ENCODE measurements at places on chromosomes 11 and 22.
A peak's percentile ranks its signal among the peaks of the same experiment; 100 is the strongest.

DNA sequence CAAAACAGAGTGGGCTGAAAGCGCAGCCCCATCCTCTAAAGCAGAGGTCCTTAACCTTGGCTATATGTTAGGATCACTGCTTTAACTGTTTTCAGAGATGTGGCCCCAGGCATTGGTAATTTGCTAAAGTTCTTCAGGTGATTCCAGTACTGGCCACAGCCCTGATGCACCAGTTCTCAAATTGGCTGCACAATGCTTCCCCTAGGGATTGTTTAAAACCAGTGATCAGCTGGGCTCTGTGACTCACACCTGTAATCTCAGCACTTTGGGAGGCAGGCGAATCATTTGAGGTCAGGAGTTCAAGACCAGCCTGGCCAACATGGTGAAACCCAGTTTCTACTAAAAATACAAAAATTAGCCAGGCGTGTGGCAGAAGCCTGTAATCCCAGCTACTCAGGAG, 8.4 kb upstream of the IRAG1 start:
- no peak for DNase-seq

- no peak for DNase-seq
Measured at GRCh38 chr11:9672288-9672916, 8.5 kb downstream of the SWAP70 start.

GRCh38 chr11:65672180-65672860, 9.6 kb upstream of the RELA start:
- no peak for DNase-seq

DNA sequence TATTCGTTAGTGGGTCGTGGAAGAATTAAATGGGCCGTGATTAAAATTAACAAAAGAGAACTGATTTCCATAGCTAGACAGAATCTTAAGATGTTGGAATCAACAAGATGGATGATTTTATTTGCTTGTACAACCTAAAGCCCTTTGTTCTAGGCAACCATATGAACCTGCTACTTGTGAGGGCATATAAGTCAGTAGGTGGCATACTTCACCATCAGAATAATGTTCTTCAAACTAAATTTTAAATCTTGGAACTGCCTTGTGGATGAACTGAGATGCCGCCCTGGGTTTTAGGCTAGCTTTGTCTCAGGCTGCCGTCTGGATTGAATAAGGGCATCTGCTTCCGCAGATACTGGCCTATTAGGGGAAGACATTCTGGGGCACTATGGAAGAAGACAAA, 40.9 kb downstream of the CSRP3 start:
- peak; percentile 49 for DNase-seq

- DNase-seq: no peak
Measured at GRCh38 chr22:45632791-45633515, 38.7 kb upstream of the ATXN10 start.

DNA sequence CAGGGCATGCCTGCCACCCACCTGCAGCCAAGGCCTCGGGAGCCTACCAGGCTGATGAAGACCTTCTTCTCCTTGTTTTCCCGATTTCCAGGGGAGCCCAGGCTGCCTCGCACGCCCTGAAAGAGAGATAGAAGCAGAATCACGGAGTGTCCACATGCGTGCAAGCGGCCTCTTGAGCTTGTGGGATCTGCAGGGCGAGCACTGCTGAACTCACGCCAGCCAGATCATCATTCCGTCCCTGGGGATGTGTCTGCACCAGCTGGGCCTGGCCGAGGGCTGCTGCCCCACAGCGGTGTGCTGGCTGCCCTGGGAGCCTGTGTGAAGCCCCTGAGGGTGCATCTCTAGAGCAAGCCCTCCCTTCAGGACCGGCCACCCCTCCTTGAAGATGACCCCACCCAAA, 17.9 kb downstream of the USH1C start:
- no peak for DNase-seq

- DNase-seq: no peak
Measured at GRCh38 chr11:3173795-3174194, 8.7 kb upstream of the OSBPL5 start.

DNA sequence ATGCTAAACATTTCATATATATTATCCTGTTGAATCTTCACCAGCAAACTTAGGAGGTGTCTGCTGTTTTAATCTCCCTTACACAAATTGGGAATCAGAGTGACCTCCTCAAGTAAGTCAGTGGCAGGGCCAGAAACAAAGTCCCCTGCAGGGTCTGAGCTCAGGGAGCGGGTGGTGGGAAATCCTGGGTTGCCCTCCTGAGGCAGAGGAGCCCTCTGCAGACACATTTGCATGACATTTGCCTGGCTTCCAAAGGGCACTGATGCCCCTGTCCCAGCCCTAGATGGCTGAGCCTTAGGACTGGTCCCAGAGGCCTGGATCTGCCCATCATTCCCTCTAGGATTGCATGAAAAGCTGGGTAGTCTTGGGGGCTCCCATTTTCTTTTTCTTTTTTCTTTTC, 2.1 kb upstream of the INPP5J start:
- no peak for DNase-seq

GRCh38 chr22:44445731-44446130, 52.3 kb downstream of the RTL6 start:
- DNase-seq: no peak

DNA sequence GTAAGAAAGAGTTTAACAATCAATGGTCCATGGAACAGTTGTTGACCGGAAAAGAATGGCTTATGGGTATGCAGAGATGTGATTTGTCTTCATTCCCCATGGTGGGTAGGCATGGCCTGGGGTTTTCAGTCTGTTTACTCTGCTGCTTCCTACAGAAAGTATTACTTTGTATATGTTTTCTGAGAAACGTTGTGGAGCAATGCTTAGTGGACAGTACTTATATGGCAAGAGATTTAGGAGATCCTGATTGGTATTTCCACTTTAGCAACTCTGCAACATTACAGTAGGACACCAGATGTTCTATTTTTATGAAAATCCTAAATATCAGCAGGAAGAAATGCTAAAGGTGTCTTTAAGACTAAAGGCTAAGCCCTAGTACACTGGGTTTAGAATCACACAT, 309.1 kb downstream of the AASDHPPT start:
- no peak for DNase-seq

All from hematopoietic multipotent progenitor cell treated with erythropoietin and hydrocortisone succinate and interleukin-3 and kit ligand, for 6 days (in vitro differentiated cells).